Stimulated activated CD4-positive, alpha-beta T cell treated with anti-CD3 and anti-CD28 coated beads, Interleukin-1b, Interleukin-23, amount 100 ng/mL, for 1 hour (primary cell): ENCODE measurements at places on chromosomes 11 and 22.
A peak's percentile ranks its signal among the peaks of the same experiment; 100 is the strongest.

DNA sequence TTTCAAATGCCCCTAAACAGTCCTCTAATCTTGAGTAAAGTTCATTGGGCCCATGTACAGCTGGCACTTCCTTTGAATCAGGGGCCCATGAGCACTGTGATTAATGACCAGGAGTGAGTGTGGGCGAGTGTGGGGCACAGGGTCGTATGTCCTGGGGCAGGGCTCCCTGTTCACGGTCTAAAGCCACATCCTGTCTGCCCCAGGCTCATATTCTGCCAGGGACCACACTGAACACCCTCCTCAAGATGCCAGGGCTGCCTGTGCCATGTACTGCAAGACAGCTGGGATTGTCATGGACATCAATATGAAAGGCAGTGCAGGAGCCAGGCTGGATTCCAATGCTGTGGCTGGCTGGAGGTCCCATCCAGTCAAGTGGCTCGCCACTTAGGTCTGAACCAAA, 130.5 kb downstream of the KIRREL3 start:
- no peak for DNase-seq

DNA sequence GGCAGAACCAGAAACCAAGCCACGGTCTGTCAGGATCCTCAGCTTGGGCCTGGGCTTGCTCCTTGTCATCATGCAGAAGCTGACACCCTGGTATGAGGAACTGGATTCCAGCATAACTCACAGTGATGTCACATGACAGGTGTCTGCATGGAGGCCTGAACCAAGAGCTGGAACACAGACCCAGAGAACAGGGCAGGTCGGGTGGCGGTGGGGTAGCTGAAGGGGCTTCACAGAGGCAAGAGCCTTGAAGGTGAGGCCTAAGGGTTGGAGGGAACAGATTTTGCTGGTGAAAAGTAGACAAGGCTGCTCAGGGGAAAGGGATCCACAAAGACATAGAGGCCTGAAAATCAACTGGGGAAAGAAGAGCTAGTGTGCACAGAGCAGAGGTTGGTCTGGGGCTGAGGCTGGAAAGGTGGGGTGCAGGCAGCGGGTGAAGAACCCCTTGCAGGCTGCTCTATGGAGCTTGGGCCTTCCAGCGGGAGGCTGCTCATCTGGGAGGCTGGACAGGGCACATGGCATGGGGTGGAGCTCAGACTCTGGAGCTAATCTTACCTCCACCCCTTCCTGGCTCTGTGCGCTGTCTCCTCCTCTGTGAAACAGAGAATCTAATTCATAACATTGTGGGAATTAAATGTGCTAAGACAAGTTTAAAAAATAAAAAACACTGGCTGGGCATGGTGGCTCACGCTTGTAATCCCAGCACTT, 18.4 kb upstream of the RPS3 start:
- DNase-seq: no peak

DNA sequence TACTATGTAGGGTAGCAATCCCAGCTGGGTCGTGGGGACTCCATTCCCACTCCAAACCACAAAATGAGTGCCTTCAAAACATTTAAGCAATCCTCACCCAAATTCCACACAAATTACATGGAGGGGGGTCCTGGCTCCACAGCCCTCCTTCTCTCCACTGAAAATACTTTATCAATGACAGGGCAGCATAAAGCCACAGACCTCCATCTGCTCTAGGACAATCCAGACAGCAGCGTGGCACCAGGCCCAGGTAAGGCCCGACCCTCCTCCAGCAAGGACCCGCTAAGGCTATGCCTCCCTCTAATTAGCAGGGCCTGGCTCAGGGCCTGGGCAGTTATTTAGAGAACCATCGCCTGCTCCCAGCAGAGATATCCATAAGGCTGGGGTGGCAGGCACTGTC, at the start of gene PANX3:
Gene PANX3 (plus strand): TSS at position 365 of the 400 bp plus-strand sequence. CDS start 129 bp downstream, outside the sequence.
- DNase-seq: no peak

- DNase-seq: no peak
Observed at GRCh38 chr22:20904008-20904979, 12.9 kb upstream of the CRKL start.

GRCh38 chr11:130001461-130002351, 929 bp downstream of the PRDM10 start:
- DNase-seq: peak; percentile 20

- no peak for DNase-seq
Observed at GRCh38 chr11:77136784-77137420, 8.9 kb downstream of the MYO7A start.

DNA sequence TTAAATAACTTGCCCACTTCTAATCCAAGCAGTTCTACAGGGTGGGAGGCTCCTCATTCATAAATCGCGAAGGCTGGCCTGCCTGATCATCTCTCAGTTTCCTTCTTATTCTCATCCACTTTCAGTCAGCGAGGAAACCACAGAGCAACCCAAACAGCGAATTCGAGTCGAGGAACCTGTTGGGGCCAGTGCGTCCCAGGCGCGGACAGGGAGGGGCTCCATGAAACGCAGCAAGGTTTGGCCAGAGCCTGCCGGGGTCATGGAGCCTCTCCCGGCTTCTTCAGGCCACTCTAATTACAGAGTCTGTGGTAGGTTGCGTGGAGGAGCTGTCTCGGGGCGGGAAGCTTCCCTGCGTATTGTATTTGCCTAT, 741 bp upstream of the NAV2 start:
- DNase-seq: no peak
